ENCODE measurements at places on chromosomes 7 and 10.
A peak's percentile ranks its signal among the peaks of the same experiment; 100 is the strongest.

DNA sequence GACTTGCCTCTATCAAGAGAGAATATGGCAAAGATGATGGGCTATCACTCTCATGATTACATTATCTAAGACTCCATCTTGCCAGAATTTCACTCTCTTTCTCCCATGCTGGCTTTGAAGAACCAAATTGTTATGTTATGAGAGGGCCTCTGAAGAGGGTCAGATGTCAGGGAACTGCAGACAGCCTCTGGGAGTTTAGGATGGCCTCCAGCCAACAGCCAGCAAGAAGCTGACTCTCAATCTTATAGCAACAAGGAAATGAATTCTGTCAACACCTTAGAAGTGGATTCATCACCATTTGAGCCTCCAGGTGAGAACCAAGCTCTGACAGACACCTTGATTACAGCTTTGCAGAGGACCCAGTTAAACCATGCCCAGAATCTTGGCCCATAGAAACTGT, 33.6 kb downstream of the ZNF22 start:
- no peak for DNase-seq

- no peak for DNase-seq
Measured at GRCh38 chr7:126574276-126575250, 678.2 kb downstream of the GRM8 start.

DNA sequence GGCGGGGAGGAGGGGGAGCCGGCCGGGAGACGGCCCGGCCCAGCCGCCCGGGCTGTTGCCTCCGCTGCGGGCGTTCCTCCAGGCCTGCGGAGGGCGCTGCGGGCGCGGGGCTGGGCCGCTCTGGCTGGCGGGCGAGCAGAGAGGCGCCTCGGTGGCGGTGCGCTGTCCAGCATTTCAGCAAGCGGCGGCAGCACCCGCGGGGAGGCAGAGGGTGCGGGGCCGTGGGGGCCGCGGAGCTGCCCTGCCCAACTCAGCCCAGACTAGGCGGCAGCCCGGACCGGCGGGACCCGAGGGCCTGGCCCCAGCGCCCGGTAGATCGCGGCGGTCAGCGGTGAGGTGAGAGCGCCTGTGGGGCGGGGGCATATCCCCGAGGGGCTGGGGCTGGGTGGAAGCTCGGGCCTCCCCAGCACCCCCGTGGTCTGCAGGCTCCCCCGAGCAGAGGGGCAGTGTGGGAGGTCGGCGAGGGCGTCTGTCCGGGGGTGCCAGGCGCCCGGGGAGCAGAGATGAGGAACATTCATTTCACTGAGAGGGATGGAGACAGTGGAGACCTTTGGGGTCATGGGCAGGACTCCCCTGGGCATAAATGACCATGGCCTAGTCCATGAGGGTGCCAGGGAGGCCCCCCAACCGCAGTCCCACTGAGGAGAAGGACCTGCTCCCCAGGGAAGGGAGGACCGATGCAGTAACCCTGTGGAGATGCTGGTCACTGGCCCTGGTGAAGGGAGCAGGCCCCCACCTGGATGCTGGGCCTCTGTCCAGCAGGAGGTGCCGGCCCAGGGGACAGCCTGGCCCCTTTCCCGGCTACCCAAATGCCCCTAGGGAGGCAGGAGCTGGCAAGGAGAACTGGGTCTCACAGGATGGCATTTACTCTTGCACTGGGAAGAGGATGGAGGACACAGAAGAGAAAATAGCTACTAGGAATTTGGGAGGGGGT, at the start of gene SRRM3:
Gene SRRM3 (plus strand): TSS at position 165 of the 934 bp plus-strand sequence. CDS start 33,171 bp downstream, outside the sequence.
- DNase-seq = peak; percentile 53

DNA sequence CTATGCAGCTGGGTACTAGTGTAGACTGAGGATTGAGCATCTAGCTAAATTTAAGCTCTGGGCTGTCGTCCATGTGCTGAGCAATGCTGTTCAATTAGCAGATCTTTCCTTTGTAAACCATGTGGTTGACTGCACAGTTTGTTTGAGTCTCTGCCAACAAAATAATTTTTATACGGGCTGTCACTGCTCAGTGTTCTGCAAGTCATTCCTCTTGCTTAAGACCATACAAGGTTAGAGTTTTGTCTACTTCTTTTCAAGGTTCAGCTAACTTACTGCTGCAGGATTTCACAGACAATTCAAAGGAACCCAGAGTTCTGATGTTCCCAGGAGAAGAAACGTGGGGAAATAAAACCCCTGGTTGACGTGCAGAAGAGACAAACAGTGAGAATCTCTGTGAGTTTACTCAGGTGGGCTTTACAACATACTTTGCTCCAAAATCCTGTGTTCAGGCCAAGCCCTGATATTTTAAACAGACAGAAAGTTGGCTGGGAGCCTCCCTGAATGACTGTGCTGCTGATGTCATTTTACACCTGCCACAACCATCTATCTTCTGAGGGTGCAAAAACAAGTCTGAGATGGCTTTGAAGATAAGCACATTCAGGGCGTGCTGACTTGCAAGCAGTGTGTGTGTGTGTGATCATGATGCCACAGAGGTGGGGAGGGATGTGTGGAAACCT, 177.1 kb upstream of the SVIL start:
- DNase-seq = no peak

GRCh38 chr10:57776688-57777432, 490.8 kb downstream of the IPMK start:
- no peak for DNase-seq

DNA sequence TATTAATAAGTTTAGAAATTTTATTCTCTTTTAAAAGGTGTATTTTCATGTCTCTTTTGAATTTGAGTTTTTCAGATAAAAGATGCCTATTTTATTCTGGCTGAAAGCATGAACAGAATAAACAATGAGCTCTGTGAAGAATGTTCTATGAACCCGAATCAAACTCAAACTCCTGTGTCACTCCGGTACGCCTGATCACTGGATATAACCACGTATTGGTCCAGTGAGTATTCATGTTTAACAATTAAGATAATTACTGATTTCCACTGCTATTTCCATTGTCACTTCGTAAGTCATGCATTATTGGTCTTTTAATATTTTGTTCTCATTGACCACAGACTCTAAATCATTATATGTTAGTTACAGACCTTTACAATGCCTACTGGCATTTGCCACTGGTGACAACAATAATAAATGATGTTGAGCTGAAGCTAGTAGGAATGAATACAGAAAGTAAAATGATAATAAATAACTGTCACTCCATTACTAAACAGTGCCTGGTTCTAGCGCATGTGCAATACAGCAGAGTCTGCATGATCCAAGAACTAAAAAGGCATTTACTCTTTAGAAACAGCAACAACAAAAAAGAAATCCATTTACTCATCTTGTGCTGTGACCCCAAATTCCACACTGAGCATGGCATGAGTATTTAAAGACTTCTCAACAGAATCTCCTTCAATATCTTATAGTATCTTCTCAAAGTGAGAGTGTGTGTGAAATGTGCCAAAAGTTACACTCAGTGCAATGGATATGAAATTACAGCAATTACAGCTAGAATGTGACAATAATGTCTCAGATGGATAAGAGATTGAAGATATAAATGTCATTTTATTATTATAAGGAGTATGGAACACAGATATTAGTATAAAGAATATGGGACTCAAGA, 827.0 kb upstream of the LRRTM3 start:
- no peak for DNase-seq

- no peak for DNase-seq
Measured at GRCh38 chr10:110461530-110461929, 36.2 kb upstream of the DUSP5 start.

DNA sequence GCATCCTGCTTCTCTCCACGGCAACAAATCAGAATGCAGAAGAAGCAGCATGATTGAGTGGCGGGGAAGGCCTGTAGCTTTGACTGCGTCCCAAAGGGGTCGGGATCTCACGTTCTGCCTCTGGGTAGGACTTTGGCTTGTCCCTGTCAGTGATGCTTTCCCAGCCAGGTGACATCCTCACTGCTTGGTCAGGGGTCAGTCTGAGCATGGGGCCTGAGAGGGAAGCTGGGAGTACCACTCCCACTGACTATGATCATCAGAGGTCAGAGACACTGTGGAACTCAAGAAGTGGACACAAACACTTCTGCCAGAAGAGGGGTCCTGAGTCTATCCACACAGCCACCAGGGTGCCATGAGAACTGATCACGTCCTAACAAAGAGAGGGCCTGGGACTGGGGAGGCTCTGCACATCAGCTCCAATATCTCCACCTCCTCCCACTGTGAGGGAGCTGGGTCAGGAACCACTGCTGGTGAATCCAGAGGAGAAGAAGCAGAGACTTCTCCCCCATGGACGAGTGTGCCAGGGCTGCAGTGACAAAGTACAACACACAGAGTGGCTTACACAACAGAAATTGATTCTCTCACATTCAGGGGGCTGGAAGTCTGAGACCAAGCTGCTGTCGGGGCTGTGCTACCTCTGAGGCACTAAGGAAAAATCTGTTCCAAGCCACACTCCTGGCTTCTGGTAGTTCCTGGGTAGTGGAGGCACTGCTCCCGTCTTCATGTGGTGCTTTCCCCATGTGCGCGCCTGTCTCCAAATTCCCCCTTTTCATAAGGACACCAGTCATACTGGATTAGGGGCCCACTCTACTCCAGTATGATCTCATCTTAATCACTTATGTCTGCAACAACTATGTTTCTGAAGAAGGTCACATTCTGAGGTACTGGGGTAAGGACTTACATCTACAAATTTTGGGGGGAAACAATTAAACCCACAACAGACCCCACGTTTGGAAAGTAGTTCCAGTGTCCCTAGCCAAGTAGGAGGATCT, 131.1 kb downstream of the CYP26A1 start:
- no peak for DNase-seq

DNA sequence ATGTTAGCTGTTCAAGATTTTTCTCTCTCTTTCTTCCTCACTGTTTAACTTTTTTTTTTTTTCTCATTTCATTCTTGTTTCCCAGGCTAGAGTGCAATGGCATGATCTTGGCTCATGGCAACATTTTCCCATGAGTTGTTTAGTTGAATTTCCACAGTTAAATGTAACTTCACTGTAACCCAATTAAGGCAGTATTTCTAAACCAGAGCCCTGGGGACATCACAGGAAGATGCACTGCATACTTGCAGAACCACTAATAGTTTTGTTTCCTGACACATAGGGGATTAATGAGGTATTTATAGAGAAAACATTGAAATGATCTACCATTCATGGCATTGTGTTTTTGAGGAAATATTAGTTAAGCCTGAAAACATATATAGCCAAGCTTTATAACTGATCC, 795.6 kb upstream of the GHITM start:
- no peak for DNase-seq

- no peak for DNase-seq
Measured at GRCh38 chr10:46310851-46311250, 24.1 kb downstream of the ANTXRL start.

DNA sequence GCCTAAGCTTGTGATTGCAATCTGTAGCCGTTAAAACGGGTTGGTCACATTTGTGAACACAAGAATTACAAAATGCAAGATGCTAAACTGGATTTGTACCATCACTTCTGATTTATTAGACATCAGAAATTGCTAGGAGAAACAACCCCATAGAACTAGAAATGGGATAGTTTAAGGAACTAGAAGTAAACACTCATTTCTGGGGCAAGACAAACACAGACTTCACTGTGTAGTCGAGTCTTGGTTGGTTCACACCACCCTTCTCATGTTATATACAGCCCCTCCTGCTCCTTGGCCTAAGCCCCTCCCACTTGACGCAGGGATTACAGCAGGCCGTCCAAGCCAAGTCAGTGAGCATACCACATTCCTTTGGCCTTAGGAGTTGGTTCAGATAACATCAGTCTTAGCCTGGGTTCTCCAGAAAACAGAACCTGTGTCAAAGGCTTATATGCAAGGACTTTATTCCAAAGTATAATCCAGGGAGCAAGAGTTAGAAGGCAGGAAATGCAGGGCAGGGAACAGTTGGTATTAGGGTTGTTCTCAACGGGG, 2.0 kb upstream of the NRAP start:
- no peak for DNase-seq

- no peak for DNase-seq
Measured at GRCh38 chr10:123885406-123886170, 6.0 kb downstream of the CPXM2 start.

DNA sequence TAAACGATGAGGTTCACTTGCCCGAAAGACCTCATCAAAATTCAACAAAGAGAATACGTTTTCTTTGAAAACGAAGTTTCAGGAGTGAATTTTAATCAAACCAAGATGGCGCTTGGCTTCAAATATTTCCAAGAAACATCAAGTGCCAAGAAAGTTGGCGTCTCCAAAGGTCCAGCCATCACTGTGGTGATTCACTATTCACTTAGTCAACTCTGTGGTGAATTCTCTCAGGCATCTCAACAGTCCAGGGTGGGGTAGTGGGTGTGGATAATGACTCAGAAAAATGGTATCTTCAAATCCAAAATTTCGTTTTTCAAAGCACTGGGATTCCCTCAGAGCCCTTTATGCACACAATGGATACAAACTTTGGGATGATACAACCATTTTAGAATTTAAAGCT, 133.1 kb downstream of the SVIL start:
- no peak for DNase-seq

DNA sequence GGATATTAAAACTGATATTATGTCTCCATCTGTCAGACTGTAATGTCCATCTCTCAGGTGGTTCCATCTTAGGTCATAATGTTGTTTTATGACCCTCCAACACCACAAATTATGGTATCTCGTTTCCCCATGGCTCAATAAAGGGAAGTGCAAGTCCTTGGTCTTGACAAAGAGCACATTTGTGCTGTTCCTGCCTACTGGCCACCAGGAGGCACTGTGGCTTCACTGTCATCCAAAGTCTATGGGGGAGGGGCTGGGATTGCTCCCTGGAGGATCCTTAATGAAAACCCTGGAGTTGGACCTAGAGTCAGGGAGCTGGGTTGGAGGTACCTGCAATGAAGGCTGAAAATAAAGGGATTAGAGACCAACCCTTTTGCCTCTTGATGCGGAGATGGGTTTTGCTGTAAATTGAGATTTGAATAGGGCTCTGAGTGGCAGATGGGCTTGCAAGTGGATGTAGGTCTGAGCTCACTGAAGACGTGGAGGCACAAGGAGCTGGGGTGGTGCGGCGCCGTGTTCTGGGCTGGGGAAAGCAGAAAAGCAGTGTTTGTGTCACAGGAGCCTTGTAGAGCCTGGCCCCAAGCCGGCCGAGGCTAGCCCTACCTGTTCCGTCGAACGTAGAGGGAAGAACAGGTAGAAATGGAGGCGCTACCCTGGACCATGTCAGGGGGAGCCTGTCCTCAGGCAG, 180.5 kb upstream of the PRSS58 start:
- DNase-seq = no peak

GRCh38 chr7:11206177-11206899, 232.7 kb downstream of the PHF14 start:
- no peak for DNase-seq

- DNase-seq = no peak
Measured at GRCh38 chr7:159240962-159241361, 96.3 kb upstream of the VIPR2 start.

- no peak for DNase-seq
Measured at GRCh38 chr7:84513061-84513460, 318.5 kb upstream of the SEMA3A start.
